Activated CD4-positive, alpha-beta T cell treated with anti-CD3 and anti-CD28 coated beads for 24 hours (primary cell): ENCODE measurements at places on chromosomes 3 and 15.

GRCh38 chr3:6452974-6453373 is 407.9 kb upstream of the GRM7 start:
- DNase-seq = no peak

DNA sequence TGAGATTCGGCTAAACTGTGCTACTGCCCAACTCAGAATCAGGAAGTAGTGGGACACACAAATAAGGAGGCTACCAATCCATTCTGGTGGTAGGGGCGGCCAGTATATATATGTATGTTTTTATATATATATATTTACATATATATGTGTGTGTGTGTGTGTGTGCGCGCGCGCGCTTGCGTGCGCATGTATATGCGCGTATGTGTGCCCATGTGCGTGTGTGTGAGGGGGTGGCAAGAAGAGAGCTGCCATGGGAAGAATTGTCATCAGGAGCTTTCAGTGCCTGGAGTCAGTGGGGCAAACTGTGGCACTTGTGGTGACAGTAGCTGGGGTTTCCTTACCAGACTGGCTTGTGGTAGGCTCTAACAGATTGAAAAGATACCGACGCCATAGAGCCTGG is 26.5 kb downstream of the GXYLT2 start:
- no peak for DNase-seq

DNA sequence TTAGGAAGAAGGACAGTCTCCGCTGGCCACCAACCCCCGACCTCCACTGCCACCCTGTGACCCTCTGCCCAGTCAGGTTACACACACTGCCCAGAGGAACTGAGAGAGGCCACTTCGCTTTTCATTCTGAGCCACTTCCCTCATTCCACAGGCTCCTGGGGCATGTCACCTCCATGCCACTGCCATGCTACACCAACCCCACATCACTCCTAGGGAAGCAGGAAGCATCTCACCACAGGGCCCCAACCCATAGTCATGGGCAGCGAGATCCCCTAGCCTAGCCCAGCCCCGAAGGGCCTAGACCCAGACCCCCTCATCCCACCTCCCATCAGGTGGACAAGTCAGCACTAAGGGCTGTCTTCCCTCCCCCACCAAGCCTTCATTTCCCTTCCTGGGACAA is 1.4 kb downstream of the PLCB2 start:
- no peak for DNase-seq

GRCh38 chr3:126372413-126373145 is 15.4 kb upstream of the KLF15 start:
- DNase-seq = no peak

DNA sequence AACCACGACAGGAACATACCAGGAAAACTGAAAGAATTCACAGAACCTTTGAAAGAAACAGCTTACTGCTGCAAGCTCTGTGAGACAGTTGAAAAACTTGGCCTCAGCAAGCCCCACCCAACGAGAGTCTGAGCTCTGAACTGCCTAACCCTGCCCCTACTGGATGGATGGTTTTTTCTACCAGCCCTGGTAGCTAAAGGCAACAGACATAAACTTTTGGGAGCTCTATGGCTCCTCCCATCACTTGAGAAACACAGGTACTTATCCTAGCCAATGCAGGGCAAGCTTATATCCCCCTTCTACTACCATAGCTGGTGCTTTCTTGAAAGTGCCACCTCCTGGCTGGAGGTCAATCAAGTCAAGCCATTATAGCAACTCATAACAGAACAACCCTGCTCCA is 471.8 kb downstream of the GRM7 start:
- no peak for DNase-seq

DNA sequence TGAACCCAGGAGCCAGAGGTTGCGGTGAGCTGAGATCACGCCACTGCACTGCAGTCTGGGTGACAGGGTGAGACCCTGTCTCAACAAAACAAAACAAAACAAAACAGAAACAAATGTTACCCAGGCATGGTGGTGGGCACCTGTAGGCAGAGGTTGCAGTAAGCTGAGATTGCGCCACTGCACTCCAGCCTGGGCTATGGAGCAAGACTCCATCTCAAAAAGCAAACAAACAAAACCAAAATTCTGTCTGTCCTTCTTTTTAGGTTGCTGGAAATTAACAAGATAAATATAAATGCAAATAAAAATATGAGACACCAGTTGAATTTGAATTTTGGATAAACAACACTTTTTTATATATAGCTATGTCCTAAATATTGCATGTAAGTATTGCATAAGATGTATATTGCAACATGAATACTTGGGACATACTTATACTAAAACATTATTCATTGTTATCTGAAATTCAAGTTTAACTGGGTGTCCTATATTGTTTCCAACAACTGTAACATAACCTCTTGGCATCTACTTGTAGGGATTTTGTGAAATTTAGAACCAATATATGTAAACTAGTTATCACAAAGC is 4.7 kb upstream of the CEP97 start:
- no peak for DNase-seq

DNA sequence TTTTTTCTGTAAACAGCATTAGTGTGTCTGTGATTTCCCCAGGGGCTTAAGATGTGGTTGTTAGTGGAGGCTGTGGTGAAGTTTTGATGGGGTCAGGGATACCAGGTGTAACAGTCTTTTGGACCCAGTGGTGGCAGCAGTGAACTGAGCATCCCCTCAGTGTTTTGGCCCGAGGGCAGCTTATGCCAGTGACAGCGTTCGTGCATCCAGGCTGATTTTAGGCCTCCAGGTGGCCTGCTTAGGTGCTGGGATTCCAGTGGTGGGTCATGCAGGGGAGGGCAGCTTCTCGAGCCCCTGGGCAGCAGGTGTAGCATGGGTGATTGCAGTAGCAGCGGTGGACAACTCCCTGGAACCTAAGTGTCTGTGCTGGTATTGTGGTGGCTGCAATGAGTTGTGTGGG is 29.2 kb downstream of the STT3B start:
- DNase-seq = no peak
